ENCODE measurements at places on chromosomes 3 and 15. TPM values are rescaled to one million over a fixed set of nuclear protein-coding genes. Genes with fewer than 3 reads are reported as not detected.

The SPINK8 gene
- not detected for total RNA-seq

The FAM3D gene
- total RNA-seq = 32.9 TPM

The CHRNA5 gene
- 1.3 TPM for total RNA-seq

The FOXL2NB gene
- total RNA-seq = 0.13 TPM

The NFKBIZ gene
- total RNA-seq = 40.3 TPM
